AG10803 (cell line): ENCODE measurements at places on chromosomes 7 and 10.

GRCh38 chr7:105493923-105494315 is 28.2 kb downstream of the PUS7 start:
- peak; percentile 92 for DNase-seq

GRCh38 chr7:131031099-131031868 is 296.4 kb upstream of the MKLN1 start:
- DNase-seq, result no peak

DNA sequence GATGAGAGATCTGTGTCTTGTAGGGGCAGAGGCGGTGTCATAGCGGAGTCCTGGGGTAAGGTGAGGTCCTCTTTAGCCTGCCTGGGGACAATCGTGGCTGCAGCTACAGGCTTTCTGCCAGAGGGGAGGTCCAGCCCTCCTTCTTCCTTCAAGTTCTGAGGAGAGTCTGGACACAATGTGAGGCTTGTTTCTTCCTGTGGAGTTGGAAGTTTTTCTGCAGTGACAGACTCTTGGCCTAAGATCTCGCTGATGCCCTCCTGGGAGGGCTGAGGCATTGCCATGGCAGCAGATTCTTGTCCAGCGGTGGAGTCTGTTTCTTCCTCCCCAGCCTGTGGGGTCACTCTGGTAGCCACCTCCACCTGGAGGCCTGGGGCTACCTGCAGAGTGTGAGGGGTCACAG is 4.4 kb downstream of the NACAD start:
- DNase-seq, result no peak

DNA sequence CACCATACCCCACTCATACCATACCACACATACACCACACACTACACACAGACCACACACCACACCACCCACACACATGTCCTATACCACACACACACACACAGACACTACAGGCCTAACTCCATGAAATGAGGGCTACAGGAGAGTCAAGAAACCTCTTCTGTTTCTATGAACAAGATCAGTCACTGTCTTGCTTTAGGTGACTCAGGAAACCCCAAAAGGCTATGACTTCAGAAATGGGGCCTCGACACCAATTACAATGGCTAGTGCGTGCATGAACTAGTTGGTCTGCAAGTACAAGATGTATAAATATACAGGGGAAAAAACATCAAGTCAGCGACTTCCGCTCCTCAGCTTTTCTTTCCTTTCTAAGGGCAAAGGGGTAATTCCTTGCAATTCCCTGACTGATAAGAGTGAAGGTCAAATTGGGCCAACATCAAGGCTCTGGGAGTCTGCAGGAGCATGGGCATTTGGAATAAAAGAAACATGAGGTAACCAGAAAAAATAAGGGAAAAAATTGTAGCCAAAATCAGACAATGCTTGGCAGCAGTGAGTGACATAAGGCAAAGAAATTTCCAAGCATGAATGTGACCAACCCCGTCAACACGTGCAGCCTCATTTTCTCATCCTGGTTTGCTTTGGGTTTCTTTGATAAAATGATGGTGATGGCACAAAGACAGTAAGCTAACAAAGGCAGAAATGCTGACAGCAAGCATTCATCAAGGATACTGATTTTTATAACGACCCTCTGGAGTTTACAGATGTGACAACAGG is 1.5 kb downstream of the PKD1L1 start:
- DNase-seq, result no peak
